Stimulated activated CD4-positive, alpha-beta T cell treated with anti-CD3 and anti-CD28 coated beads, Interleukin-15, amount 100 ng/mL, for 1 hour (primary cell): ENCODE measurements at places on chromosomes 5 and 9.
A peak's percentile ranks its signal among the peaks of the same experiment; 100 is the strongest.

GRCh38 chr5:116696366-116696765 lies 121.7 kb upstream of the SEMA6A start:
- no peak for DNase-seq

DNA sequence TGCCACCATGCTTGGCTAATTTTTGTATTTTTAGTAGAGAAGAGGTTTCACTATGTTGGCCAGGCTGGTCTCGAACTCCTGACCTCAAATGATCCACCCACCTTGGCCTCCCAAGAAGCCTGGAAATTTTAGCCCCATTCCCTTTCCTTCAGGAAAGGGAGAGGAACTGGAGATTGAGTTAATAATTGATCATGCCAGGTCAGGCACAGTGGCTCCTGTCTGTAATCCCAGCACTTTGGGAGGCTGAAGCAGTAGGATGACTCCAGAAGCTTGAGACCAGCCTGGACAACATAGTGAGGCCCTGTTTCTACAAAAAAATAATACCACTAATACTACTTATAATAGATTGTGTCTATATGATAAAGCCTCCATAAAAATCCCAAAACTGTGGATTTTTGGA lies 124.6 kb downstream of the UNC13B start:
- no peak for DNase-seq

DNA sequence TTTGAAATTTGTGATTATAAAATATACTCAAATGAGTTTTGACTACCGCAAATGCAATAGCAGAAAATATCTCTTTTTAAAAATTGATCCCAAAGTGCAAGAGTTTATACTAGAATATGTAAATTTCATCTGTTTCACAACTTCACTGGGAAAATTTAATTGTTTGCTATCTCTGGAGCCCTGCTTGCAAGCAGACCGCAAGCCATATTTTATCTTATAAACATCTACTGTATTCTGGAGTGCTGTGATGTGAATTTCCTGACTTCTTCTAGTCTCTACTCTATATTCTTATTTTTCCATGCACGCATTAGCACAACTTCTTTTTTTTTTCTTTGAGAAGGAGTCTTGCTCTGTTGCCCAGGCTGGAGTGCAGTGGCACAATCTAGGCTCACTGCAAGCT lies 98.7 kb downstream of the DROSHA start:
- no peak for DNase-seq

- DNase-seq, result no peak
Observed at GRCh38 chr9:80792726-80793125, 896.6 kb downstream of the TLE1 start.

DNA sequence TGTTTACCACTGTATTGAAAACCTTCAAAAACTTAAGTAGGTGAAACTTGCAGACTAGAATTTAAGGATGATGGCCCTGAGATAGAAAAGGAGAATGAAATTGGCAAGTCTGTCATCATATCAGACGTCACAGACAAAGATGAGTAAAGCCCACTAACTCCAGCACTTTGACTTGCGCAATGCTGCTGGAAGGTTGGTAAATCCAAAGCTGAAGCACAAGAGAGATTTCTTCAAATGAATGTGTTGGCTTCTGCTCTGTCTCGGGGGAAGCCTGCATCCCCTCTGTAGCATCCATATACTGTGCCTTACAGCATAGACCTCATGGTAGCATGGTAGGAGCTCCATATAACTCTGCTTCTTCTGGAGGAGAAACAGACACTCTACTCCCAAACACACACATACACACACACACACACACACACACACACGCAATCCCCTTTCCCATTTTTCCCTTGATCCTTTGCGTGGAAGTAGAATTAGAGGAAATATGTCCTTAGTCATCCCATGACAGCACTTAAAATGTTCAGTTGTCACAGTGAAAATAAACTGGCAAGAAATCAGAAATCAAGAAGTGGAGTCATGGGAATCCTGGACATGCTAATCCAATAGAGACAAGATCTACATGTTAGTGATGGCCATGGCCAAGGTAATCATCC lies 241.5 kb downstream of the NR3C1 start:
- DNase-seq, result no peak

GRCh38 chr5:147743678-147744374 lies 38.7 kb downstream of the JAKMIP2 start:
- no peak for DNase-seq

GRCh38 chr9:99823681-99824377 lies 2.1 kb downstream of the NR4A3 start:
- DNase-seq, result peak; percentile 55

GRCh38 chr9:99592834-99593574 lies 228.7 kb upstream of the NR4A3 start:
- no peak for DNase-seq

- DNase-seq, result no peak
Observed at GRCh38 chr5:81140943-81141342, 92.2 kb upstream of the CKMT2 start.

- no peak for DNase-seq
Observed at GRCh38 chr5:11449217-11449616, 455.0 kb downstream of the CTNND2 start.

GRCh38 chr9:16277471-16277960 lies 593.0 kb downstream of the BNC2 start:
- DNase-seq, result no peak

- no peak for DNase-seq
Observed at GRCh38 chr5:114314061-114314460, 47.8 kb upstream of the KCNN2 start.

DNA sequence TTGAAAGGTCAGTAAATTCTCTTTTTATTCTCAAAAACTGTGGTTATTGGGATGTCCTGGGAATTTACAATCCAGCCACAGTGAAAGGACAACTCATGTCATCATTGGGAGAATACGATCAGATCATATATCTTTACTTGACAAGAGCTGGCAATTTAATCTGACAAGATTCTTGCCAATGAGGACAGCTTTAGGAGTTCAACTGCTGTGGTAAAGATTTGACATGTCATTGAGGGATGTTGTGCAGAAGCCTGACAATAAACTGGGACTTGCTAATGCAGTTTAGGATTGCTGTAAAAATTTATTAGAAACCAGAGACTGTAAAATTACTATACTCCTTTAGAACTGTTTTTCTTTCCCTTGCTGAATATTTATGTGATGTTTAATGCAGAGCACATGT lies 1131.0 kb downstream of the MAT2B start:
- DNase-seq, result no peak

DNA sequence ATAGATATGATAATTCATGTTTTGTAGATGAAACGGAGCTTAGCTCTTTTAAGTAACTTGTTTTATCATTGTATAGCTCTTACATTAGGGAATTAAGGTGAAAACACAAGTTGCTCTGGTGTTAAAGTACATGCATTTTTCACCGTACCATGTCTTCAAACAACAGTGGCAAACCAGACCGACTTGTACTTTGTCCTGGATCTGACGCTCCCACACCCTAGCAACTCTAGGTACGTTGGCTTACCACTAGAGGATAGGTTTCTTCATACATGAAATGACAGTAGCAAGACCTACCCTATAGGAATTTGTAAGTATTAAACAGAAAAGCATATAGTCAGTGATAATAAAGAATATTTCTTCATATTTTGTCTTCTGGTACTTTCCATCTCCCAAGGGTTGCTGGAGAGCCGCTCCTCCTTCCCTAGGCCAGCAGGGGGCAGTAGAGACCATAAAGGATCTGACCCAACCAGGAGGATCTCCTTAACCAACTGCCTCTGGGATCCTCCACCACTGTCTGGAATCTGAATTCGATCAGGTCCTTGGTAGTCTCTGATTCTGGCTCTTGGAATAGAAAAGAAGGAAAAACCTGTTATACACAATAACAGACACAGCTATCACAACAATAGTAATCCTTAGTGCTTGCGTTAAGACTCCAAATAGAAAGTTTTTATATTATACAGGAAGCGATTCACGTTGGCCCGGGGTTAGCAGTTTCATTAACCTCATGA lies 136.7 kb downstream of the CAVIN4 start:
- DNase-seq, result no peak

GRCh38 chr5:125202353-125202752 lies 455.9 kb upstream of the ZNF608 start:
- no peak for DNase-seq

DNA sequence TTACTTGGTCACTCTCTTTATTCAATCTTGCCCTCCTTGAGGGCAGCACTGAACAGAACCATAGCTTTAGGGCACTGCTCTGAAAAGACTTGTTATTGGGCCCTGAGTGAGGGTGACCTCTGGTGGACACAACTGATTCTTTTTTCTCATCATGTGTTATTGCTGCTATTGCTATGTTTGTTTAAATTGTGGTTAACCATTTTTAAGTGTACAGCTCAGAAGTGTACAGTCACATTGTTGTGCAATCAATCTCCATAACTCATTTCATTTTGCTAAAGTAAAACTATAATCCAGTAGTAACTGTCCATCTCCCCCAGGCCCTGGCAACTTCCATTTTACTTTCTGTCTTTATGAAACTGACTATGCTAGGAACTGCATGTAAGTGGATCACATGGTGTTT lies 351.1 kb upstream of the RIOK2 start:
- DNase-seq, result no peak

GRCh38 chr5:168727547-168727946 lies 148.4 kb upstream of the PANK3 start:
- no peak for DNase-seq

- DNase-seq, result no peak
Observed at GRCh38 chr5:55724281-55724680, 12.2 kb upstream of the SLC38A9 start.

DNA sequence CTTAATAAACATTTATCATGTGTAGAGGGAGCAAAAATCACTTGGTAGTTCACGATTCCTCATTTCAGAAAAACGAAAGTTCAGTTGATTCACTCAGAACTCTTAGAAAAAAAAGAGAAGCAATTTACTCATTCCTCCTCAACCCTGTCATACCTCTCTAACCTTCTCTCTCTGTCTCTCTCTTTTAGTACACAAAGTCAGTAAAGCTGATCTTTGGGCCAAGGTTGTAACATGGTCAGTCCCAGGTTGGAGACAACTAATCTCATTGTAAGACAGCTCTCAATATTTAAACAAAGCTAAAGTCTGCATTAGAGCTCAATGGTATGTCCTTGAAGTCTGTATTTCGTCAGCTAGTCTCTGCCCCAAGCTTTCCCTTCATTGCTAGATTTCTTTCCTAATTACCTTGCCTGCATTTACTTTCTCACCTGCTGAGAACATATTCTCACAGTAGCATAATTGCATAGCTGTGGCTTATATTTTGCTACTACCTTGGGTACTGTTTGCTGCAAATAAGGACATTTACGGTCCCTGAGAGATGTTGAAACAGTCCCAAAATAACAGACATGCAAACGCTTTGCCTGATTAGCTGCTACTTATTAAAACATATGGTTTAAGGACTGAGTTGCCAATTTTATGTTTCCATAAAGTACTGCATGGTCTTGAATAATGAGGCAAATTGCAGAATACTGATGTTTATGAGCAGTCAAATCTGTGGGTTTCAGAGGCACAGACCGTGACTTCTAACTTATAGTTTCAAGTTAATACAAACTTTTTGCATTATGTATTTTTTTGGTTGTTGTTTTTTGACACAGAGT lies 138.3 kb downstream of the GPBP1 start:
- DNase-seq, result no peak

GRCh38 chr5:40386289-40386688 lies 293.4 kb upstream of the PTGER4 start:
- no peak for DNase-seq

- DNase-seq, result no peak
Observed at GRCh38 chr9:124657516-124657915, 113.6 kb downstream of the NR6A1 start.

DNA sequence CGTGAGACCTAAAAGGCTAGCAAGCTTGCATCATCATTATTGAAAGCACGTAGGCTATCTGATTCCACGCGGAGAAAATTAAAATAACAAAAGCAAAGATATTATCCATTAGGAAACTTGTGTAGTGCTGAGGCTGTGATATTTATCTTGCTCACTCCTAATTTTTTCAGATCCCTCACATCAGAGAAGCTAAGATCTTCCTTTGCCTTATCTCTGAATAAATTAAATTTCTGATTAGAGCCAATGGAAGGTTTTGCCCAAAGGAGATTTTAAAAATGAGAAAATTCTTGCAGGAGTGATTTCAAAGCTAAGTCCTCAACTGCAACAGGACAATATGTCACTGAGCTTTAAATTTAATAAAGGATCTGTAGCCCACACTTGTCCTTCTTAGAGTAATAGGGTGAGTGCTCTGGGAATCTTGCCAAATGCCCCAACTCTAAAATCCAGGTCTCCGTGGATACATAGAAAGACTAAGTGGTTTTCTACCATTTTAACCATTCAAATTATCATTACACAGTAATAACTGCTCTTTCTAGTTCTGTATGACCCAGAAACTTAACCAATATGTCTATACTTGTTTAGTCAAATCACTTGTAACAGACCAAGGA lies 295.0 kb downstream of the CAAP1 start:
- no peak for DNase-seq

- no peak for DNase-seq
Observed at GRCh38 chr5:56232538-56232937, 592 bp downstream of the ANKRD55 start.

DNA sequence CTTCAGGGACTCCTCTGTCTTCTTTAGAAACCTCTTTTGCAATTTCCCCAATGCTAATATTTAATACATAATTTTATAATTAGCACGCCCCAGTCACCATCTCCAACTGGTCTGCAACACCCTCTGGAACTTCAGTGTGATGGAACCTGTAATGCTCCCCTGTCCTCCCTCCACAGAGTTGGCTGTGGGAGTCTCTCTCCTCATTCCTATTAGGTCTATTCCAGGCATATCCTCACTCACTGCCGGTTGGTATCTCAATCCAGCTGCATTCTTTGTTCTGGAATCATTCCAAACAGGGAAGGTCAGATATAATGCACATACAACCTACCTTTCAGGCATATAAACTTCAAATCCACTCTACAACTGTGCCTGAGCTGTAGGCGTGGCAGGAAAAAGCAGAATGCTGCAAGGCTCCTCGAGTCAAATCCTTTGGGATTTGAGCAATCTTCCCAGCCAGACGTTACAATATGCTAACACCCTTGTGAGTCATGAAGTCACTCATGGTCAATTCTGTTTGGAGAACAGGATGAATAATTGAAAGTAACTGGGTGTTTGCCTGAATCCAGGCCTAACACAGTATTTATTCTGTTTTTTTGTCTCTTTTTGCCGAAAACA lies 293.8 kb downstream of the CWC27 start:
- no peak for DNase-seq

DNA sequence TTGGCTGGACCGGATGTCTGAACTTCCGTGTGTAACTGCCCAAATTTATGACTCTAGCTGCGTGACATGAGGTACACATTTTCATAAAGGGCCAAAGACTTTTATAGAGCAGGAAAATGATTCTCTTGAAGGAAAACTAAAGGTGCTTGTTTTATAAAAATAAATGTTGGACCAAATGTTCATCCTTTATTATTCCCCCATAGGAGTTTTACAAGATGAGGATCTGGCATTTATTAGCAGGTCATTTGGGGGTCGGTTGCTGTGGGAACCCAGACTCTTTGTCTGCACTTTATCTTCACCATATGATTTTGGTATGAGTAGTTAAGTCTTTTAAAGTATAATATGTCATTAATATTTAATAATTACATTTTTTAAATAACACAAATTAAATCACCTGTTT lies 571.2 kb downstream of the EFNA5 start:
- DNase-seq, result no peak

DNA sequence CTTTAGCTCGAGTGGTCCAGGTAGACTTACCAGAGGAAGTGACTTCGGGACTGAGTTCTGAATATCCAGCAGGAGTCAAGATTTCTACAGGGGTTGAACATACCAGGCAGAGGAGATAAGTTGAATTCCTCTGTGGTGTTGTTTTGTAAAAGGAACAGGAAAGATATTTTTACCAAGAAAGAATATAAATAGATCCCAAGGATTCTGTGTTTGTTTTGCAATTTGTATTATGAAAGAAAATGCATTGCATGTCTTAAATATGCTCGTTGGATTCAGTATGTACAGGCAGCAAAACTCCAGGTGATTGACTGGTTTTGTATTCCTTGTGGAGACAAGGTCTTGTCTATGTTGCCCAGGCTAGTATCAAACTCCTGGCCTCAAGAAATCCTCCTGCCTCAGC lies 197.8 kb downstream of the FRMD3 start:
- DNase-seq, result no peak
